ENCODE measurements at places on chromosomes 1 and 21.

DNA sequence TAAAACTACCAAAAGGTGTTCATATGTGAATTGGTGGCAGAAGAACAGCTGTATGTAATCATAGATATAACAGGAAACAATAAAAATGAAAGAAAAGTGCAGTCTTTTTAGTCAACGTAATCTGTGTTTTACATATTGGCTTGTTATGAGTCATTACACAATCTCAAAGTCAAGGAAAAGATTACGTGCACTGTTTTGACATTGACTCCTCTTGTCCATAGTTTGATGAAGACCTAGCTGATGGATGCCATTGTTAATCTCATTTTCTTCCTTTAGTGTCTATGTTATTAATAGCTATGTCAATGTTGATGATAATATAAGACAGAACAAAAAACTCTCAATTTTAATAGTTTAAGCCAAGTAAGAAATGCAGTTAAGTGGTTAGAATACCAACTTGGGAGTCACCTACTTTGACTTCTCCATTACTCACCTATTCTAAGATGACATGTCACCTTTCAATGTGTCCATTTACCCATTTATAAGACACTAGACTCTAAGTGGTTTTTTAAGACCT is 84.5 kb upstream of the SAMSN1 start:
- no peak for DNase-seq

GRCh38 chr1:170806961-170807360 is 128.4 kb upstream of the MROH9 start:
- no peak for DNase-seq

GRCh38 chr1:77560741-77561140 is 121.7 kb downstream of the ZZZ3 start:
- DNase-seq = no peak

DNA sequence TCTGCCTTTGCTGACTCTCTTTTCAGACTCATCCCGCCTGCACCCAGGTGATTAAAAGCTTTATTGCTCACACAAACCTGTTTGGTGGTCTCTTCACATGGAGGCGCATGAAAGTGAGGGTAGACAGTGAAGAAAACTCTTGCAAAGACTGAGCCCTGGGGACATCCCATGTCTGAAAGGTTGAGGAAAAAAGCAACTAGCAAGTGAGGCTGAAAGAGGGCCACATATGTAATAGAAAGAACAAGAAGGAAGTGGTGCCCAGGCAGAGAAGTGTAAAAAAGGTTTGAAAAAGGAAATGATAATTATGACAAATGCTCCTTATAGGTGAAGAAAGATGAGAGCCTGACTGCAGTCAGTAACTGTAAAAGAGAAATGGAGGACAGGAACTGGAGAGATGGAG is 115.9 kb upstream of the NEK7 start:
- no peak for DNase-seq

GRCh38 chr1:44820328-44821239 is 12.3 kb downstream of the BTBD19 start:
- DNase-seq = no peak

DNA sequence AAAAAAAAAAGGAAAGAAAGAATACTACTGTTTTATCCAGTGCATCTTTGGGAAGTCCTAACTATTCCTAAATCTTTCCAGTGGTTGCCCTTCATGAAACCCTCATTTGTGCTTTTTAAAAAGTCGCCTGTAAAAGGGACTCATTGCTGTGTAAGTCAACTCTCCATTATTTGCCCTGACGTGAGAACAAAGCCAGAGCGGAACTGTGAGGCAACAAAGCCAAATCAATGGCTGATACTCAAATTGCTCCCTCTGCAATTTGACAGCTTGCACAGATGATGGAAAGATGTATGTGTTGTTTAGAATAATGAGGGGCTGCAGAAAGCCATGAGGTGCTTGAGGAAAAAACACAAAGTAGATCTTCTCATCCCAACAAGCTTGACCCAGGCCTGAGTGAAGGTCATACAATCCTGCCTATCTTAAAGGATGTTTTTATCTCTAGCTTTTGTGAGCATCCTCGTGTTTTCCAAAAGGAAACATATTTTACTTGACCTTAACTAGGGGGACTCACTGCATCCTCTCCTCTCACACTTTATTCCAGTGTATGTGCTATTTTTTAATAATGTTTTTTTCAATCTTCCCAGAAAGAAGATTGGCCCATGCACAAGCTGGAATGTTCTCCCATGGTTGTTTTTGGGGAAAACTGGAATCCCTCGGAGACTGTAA is 33.4 kb downstream of the SMYD2 start:
- DNase-seq = no peak

- no peak for DNase-seq
Observed at GRCh38 chr1:100614570-100614969, 76.6 kb downstream of the GPR88 start.

DNA sequence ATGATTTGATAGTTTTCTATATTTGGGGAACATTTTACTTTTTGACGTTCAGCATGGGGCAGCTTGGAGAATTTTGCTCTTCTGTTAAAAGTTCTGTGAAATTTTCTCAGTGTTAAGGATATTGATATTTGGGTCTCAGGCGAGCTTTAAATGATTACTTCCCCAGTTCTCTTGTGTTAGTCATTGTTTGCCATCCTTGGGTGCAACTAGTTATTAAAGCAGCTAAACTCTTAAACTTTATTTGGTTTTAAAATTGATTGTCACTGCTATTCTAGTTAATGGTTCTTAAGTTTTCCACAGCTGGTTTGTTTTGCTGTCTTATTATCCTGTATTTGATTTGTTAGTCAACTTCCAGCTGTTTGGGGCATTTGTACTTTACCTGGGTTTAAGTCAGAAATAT is 9.0 kb downstream of the COG2 start:
- no peak for DNase-seq

GRCh38 chr1:2529784-2530512 is at the start of gene HES5:
HES5 (minus strand) TSS chr1:2530263; CDS start chr1:2530164, 99 bp downstream.
- DNase-seq = no peak

GRCh38 chr1:12040457-12041051 is 21.3 kb downstream of the MIIP start:
- DNase-seq = peak; percentile 76

GRCh38 chr1:160357286-160358002 is 9.4 kb upstream of the NHLH1 start:
- no peak for DNase-seq

- DNase-seq = no peak
Observed at GRCh38 chr1:248748211-248748610, 7.3 kb downstream of the LYPD8 start.

DNA sequence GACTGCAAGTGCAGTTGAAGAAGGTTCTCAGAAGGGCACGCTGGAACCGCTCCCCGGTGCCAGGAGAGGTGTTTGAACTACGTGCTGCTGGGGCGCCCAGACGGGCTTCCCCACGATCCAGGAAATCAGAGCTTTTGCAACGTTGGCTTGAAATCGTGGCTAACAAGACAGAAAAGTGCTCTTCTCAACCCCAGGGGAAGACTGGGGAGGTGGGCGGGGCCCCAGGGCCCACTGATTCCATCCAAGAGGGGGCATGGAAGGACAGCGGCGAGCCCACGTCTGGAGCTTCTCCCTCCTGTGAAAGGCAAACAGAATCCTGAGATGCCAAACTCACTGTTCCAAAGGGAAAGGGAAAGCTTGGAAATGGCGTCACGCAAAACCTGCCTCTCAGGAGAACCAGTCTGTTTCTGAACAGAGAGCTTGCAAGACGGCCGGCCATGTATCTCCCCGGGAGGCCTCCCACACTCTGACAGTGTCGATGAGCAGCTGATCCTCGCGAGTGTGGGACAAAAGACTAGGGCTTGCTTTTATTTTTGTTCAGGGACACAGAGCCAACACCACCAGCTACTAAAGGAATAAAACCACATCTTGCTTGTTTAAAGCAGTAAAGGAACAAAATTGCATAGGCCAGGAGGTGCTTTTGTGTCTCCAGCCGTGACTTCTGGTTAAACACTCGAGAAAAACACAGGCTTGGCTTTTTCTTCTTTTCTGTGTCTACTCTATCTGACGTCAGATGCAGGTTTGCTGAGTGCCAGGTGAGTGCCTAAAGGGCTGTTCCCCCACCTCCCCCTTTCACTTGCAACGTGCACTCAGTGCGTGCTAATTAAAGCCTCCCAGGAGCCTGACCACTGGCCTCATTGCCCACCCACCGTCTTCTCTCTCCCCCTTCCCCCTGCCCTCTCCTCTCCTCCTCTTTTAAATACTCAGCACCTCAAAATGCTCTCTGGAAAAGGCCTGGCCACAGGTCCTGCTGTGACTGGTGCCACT is 41.5 kb downstream of the LRRC3 start:
- no peak for DNase-seq

GRCh38 chr1:21524220-21524619 is 15.0 kb downstream of the ALPL start:
- no peak for DNase-seq

DNA sequence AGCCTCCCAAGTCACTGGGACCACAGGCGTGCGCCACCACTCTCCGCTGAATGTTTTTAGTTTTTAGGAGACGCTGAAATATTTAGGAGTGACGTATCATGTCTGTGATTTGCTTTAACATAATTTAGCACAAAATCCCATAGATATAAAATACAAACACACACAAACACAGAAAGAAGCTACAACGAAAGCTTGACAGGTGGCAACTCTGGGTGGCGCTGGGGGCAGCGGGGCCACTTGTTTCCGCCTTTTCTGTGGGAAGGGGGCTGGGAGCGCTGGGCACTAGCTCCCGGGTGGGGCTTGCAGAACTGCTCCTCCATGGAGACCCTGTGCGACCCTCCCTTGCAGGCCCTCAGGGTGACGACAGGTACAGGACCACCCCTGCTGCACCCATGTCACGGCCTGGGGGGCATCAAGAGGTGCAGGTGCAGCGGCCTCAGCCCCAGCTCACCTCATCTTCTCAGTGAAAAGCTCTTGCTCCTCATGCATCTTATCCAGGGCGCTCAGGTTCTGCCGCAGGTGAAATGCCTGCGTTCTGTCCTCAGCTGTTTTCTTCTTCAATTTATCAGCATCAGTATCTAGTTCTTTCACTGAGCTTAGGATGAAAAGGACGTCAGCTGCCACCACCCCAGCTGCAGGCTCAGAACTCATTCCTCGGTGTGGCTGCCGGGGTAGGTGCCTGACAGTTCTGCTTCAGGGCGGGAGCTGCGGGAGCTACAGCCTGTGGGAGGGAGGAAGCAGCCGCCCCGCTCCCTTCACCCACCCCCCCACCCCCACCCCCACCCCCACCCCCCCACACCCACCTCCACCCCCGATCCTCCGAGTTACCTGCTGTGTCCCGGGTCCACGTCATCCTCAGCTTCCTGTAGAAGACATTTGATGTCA is 15.3 kb downstream of the CFAP74 start:
- no peak for DNase-seq

DNA sequence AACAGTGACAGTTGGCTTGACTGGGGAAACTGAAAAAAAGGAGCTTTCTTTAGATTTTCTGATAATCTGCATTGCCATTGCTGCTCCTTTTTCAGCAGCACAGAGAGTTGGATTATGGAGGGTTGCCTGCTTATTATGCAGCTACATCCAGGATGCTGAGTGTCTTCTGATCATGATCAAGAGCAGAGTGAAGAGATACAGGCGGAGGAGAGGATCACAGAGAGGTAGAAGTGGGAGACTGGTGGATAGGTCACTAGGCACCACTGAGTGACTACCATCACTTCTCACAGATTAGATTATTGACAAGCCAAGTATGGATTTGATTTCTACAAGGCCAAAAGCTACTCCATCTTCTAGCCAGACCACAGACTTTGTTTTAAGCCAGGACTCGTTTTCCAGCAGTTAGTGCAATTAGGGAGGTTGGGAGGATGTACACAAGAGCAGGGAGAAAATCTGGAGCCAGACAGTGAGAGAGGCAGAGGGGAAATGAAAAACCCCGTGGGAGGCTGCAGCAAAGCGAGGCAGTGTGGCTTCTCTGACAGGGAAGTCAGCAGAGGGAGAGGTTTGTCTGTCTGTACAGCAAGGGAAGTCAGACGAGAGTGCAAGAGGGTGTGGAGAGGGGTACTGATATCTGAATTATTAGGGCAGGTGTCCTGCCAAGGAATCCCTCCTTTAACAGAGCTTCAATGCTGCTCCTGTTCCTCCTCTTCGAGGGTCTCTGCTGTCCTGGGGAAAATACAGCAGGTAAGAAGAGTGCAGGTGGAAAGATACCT is at the start of gene CD1E:
TSS of gene CD1E (plus strand) at position 592 of the 773 bp plus-strand sequence. CDS start at position 687, 95 bp downstream.
- DNase-seq = no peak

GRCh38 chr1:181014477-181015250 is 8.0 kb downstream of the STX6 start:
- no peak for DNase-seq

GRCh38 chr1:116471241-116471640 is 98.2 kb downstream of the ATP1A1 start:
- no peak for DNase-seq

- DNase-seq = no peak
Observed at GRCh38 chr1:22754106-22754768, 43.6 kb downstream of the EPHB2 start.

- no peak for DNase-seq
Observed at GRCh38 chr1:110915804-110916203, 42.9 kb downstream of the CD53 start.

GRCh38 chr1:219813294-219813693 is 115.1 kb downstream of the SLC30A10 start:
- no peak for DNase-seq

GRCh38 chr1:155000726-155001424 is 1.7 kb upstream of the ZBTB7B start:
- peak; percentile 88 for DNase-seq

DNA sequence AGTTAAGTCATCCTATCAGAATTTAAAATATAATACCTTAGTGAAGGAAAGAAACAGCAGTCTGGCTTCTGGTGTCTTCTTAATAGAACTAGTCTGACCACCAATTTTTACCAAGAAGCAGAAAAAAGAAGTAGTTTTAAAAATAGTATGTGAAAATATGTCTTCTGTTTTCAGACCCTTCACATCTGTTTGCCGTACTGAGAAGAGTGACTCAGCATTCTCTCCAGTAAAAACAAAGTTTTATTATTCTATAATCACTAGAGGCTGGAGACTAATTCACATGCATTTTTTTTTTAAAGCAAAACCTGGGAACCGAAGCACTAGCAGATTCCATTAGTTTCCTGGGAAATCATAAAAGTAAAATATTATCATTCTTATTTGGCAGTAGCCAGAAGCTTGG is 163.8 kb downstream of the COL24A1 start:
- DNase-seq = no peak

- DNase-seq = peak; percentile 46
Observed at GRCh38 chr21:17612023-17612564, 607 bp downstream of the BTG3 start.

- DNase-seq = no peak
Observed at GRCh38 chr1:39016604-39017171, 9.5 kb upstream of the NDUFS5 start.

- no peak for DNase-seq
Observed at GRCh38 chr1:3996846-3997705, 97.0 kb upstream of the C1orf174 start.

GRCh38 chr1:46172321-46172720 is 2.6 kb upstream of the TSPAN1 start:
- no peak for DNase-seq

- DNase-seq = no peak
Observed at GRCh38 chr1:109186733-109187086, 27.0 kb upstream of the SARS1 start.

DNA sequence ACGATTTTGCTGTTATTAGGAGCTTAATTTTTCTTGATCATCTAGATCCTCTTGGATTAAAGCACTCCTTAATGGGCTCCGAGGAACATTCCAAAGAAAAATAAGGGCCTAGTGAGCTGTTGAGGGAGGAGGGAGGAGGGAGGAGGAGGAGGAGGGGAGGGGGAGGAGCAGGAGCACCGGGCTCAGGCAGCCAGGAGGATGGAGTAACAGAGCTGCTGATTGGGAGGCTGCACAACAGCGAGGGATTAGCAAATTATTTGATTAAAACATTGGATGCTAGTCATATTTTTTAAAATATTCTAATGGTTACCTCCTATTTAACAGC is 302.1 kb upstream of the RRP15 start:
- no peak for DNase-seq

Data from germinal center (tissue), 1 donor.